Iris pigment epithelial cell (primary cell): ENCODE measurements at places on chromosomes 11 and 22.

DNA sequence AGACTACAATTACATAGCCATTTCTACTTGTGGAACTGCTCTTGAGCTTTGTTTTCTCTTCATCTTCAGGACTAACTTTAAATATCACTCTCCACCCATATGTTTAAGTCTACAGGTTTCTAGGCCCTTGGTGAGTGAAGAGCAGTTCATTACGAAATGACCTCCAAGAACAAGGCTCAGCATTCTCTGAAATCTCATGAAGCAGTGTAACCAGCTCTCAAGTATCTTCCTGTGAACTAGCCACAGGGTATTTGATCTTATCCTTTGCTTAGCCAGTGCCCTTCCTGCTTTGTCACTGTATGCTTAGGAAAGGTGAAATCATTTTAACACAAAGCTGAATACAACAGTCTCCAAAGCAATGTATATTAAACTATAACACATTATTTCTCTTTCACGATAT, 20.4 kb upstream of the LYVE1 start:
- DNase-seq: peak; percentile 35

DNA sequence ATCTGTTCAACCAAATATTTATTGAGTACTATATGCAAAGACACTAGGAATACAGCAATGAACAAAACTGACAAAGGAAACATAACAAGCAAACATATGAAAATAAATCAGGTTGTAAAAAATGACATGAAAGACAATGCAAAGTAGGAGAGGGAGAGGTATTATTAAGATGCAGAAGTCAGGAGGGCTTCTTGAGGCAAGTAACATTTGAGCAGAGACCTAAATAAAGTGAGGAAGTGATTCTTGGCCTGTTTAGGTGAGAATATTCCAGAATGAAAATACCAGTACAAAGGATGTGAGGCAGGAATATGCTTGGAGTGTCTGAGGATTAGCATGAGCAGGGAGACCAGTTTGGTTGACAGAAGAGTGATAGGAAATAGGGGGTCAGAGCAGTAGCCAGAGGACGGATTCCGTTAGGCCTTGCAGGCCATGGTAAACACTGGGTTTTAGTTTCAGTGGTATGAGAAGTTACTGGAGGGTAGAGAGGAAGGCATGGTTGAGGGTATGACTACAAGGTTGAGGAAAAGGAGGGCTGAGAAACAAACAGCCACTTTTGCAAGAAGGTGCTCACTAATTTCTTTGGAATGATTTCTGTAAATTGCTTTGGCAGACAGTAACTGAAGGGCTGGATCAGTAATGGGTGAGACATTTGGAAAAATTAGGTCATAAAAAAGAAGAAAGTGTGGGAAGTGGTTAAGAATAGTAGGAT, 191.9 kb downstream of the SWAP70 start:
- peak; percentile 68 for DNase-seq

DNA sequence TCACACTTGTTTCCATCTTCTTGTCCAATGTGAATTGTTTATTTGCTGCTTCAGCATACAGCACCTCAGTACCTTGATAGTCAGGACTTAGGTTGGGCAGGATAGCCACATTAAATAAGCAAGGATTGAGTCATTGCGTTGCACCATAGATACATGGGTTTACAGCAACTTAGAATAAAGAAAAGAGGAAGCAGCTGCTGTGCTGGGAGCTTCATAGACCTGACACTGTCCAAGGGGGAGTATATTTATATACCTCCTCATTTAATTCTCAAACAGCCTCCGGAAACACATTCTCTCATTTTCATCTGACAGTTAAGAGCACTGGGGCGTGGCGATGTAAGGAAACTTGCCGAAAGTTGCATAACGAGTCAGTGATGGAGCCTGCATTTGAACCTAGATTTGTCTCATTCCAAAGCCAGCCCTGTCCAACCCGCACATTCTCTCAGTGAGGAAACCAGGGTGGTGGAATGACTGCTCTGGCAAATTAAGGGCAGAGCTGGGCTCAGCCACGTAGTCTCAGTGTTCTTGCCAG, 42.2 kb downstream of the UBASH3B start:
- DNase-seq: peak; percentile 81

DNA sequence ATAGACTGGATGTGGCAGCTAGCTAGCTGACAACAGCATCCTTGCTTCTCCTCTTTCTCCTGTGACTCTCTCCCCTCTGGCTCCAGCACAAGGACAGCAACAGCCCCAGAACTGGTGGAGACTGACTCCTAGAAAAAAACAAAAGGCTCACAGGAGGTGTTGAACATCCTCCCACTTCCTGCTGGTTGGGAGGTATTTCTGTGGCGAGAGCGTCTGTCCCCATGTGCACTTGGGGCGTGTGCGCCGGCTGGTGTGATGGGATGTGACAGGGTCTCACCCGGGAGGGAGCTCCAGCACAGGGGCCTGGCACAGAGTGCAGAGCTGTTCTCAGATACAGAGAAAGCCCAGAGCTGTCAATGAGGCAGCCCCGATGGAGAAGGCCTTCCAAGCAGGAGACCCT, 107.2 kb upstream of the E2F8 start:
- no peak for DNase-seq

- DNase-seq: no peak
Observed at GRCh38 chr11:69327741-69328191, 33.8 kb downstream of the MYEOV start.

DNA sequence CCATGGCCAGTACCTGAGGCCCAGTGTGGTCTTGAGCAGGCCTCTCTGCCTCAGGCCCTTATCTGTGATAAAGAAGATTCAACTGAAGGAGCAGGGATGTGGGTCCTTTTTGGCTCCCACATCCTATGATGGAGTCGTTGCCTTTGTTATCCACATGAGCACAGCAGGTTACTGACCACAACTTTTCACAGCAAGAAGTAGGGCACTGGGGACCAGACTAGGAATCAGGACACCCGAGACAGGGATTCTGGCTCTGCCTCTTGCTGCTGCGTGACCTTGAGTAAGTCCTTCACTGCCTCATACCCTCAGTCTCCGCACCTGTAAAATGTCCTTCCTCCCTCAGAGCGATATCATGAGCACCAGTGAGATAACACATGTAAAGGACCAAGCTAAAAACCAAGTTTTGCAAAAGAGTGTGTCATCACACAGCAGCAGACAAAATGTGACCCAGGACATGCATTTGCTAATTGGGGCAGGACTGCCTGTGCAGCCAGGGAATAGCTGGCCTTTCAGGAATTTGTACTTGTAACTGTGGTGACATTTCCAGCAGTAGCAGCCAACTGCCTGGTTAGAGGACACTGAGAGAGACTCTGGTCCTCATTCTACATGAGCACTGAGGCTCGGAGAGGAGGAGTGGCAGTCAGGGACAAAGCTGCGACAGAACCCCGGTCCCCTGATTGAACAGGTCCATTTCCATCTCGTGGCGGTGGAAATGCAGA, 13.2 kb upstream of the SMIM35 start:
- no peak for DNase-seq

DNA sequence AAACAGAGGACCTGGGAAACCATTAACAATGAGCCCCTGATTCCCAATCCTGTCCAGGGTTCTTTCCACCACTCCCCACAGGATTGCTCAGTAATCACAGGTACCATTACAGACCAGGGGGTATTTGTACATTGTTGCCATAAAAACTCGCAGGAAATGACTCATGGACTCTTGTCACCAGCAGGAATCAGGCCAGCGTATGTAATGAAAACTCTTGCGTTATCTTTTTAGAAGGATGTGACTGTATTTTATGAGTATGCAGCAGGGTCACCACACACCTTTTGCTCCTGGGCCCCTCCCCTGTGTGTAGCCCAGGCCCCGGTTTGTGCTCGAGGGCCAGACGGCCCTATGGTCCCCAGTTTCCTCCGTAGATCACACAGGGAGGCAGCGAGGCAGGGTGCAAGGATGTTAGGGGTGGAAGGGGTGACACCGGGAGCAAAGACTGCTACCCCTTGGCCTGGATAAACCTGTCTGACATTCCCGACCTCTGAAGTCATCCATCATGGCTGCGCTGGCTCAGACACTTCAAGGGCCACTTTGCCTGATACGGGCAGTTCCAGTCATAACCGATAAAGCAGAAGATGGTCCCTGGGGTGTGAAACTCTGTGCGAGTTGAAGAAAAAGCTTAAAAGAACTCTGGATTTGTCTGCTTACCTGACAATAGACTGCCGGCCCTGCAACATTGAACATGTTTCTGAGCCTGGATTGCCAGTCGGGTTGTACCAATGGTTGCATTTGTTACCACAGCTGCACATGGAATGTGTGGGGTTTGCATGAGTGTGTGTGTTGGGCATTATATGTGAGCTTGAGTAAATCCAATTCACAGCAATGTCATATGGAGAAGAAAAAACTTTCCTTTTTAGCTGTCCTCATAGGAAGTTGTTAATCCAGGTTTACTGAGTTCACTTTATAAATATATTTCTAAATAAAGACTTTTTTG, 56.9 kb downstream of the MICAL2 start:
- peak; percentile 91 for DNase-seq

DNA sequence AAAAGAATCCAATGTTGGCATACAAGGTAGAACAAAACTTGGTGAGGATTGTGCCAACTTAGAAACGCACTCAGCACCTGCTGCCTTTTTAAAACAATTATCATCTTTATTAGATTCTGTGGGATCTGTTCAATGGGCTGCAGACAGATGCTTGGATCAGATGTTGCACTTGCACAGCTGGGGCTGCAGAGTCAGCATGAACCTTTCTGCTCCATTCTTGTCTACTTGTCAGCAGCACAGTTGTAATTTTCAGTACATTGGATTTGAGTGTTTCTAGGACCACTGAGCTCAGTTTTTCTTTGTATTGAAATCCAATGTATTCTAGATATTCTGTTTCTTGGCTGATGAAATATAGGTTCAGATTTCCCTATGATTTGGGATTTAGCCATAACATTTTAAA, 164.5 kb downstream of the LUZP2 start:
- DNase-seq: no peak

DNA sequence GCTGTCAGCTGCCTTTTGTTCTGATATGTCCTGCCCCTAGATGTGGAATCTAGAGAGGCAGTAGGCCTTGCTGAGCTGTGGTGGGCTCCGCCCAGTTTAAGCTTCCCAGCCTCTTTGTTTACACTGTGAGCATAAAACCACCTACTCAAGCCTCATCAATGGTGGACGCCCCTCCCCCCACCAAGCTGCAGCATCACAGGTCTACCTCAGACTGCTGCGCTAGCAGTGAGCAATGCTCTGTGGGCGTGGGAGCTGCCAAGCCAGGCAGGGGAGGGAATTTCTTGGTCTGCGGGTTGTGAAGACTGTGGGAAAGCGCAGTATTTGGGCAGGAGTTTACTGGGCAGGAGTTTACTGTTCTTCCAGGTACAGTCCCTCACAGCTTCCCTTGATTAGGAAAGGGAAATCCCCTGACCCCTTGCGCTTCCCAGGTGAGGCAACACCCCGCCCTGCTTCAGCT, 98.5 kb downstream of the SMCO4 start:
- peak; percentile 12 for DNase-seq

DNA sequence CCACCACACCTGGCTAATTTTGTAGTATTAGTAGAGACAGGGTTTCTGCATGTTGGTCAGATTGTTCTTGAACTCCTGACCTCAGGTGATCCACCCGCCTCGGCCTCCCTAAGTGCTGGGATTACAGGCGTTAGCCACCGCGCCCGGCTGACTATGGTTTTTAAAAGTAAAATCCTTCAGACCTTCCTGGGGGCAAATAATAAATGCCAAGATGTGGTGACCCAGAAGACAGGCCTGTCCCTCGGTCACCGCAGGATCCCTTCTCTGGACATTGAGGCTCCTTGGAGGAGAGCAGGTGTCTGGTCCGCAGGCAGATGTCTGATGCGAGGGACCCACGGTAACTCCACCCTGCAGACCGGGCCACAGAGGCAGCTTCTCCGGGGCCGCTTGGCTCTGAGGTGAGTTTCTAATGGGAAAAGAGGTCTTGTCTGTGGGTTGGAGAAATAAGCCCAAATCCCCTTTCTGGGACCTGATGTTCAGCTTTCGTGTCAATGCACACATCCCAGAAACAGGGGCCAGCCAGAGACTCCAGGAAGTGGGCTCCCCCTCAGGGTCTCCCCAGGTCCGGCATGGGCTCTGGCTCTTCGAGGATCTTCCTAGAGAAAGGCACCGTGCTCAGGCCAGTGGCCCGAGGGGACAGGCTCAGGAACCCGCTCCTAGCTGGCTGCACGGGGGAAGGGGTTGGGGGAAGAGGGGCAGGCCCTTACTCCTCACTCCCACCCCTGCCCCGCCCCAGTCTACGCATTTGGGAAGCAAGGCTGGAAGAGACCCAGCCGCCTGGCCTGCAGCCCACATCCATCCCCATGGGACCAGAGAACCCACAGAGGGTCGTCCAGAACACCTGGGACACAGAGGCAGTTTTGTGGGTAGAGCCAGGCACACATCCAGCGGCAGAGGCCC, 100.6 kb downstream of the WNT7B start:
- no peak for DNase-seq

DNA sequence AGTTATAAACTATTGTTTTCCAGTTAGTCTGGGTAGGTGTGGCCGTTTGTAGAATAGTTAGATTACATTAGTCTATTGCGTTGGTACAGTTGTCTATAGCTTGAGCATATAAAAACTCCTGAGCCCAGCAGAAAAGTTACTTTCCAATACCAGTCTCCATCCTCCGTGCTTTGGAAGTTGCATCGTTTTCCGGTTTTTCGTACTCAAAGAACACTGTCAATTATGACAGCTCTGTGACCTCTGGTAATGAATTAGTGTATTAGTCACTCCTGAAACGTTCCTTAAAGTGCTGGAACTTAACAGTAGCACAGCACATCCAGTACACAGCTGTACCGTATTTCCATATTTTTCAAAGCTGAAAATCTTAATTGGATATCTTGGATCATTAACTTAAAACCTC, 808 bp upstream of the MSANTD2 start:
- DNase-seq: peak; percentile 66

GRCh38 chr11:12433571-12434324, 56.4 kb downstream of the PARVA start:
- peak; percentile 82 for DNase-seq
